ENCODE measurements at places on chromosomes 16 and 17. TPM values are rescaled to one million over a fixed set of nuclear protein-coding genes. Genes with fewer than 3 reads are reported as not detected.

- DNase-seq = no peak
Observed at GRCh38 chr16:56389554-56389953, 35.8 kb downstream of the AMFR start.

DNA sequence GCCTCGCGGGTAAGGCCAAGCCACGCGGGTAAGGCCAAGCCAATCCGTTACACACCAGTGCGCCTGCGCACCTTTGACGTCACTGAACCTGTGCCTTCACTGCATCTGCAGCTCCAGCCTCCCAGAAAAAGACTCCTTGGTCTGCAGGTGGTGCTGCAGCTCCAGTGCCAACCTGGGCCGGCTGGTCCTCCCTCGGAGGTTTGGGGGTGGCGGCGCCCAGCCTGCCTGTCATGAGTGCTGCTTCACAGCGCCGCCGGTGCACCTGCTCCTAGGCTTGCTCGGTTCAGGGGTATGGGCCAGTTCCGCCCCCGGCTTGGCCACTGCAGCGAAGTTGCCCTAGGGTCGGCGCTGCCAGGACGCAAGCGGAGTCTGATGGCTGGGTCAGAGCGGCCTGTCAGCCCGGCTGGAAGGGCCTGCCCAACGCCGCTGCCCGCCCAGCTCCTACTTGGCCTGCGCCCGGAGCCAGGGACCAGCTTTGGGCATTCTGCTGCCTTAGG lies 146.6 kb downstream of the USP22 start:
- DNase-seq = no peak

DNA sequence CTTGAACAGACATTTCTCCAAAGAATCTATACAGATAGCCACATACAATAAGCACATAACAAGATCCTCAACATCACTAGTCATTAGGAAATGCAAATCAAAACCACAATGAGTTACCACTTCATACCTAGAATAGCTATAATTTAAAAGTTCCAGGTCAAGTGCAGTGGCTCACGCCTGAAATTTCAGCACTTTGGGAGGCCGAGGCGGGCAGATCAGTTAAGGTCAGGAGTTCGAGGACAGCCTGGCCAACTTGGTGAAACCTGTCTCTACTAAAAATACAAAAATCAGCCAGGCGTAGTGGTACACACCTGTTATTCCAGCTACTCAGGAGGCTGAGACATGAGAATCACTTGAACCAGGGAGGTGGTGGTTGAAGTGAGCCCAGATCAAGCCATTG lies 19.9 kb downstream of the RANBP10 start:
- DNase-seq = no peak

GRCh38 chr17:1627982-1628855 lies at the start of gene SLC43A2:
Gene SLC43A2 (minus strand): TSS chr17:1628834. CDS start chr17:1627874, 960 bp downstream.
- DNase-seq = peak; percentile 86

- no peak for DNase-seq
Observed at GRCh38 chr16:22264786-22265185, 32.4 kb upstream of the POLR3E start.

DNA sequence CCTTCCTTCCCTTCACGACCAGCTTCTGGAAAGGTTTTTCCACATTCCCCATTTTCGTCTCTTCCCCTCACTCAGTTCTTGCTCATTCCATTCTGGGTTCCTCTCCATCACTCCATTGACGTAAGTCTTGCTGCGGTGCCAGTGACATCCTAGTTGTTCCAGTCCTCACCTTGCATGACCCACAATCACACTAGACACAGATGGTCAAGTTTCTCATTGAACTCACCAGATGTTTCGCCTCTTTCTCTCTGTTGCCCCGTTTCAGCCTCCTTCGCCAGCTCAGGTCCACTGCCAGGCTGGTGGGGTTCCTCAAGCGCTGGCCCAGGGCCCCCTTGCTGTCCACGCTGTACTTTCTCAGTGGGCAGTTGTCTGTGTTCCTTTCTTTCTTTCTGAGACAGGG lies 43.4 kb downstream of the CCDC42 start:
- DNase-seq = no peak

DNA sequence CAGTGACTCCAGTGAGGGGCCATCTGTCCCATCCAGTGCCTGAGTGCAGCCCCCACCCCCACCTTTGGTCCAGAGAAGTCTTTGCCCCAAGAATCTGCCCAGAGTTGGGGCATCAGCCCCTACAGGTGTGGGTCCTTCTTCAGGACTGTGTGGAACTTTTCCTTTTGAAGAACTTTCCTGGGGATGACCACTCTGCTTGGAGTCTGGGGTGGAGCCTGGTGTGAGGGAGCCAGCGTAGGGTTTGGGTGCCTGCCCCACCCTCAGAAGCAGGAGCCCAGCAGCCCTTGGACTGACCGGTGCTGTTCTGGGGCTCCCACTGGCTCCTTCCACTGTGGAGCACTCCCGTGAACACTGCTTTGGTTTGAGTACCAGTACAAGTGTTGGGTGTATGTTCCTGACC lies 19.3 kb downstream of the MPRIP start:
- DNase-seq = no peak

DNA sequence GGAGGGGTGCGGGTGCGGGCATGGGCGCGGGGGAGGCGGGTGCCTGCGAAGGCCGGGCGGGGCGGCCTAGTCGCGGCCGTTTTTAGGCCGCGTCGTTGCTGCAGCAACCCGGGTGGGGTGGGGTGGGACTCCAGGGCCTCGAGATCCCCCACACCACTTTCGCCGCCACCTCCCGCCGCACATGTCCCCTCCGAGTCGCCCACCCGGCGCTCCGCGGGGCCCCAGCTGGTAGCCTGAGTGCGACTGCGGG lies 11.3 kb downstream of the TBX2 start:
- no peak for DNase-seq

GRCh38 chr17:56604691-56605290 lies 11.3 kb downstream of the NOG start:
- no peak for DNase-seq

- no peak for DNase-seq
Observed at GRCh38 chr16:78729687-78730086, 630.2 kb downstream of the WWOX start.

GRCh38 chr17:34178092-34178491 lies 77.0 kb upstream of the CCL2 start:
- no peak for DNase-seq

GRCh38 chr17:5667871-5668270 lies 83.6 kb upstream of the NLRP1 start:
- peak; percentile 5 for DNase-seq

Gene TBC1D3E
- total RNA-seq = not detected

Gene TP53TG3B
- total RNA-seq = 0.66 TPM

Gene KCTD19
- total RNA-seq = 0.25 TPM

Gene GSDMA
- total RNA-seq = not detected

Gene HCRT
- not detected for total RNA-seq

Gene SHBG
- total RNA-seq = not detected

Gene WFDC1
- total RNA-seq = not detected

Gene NPLOC4
- total RNA-seq = 124 TPM

Measured in K562 (cell line).